ENCODE measurements at places on chromosomes 7 and 10.

DNA sequence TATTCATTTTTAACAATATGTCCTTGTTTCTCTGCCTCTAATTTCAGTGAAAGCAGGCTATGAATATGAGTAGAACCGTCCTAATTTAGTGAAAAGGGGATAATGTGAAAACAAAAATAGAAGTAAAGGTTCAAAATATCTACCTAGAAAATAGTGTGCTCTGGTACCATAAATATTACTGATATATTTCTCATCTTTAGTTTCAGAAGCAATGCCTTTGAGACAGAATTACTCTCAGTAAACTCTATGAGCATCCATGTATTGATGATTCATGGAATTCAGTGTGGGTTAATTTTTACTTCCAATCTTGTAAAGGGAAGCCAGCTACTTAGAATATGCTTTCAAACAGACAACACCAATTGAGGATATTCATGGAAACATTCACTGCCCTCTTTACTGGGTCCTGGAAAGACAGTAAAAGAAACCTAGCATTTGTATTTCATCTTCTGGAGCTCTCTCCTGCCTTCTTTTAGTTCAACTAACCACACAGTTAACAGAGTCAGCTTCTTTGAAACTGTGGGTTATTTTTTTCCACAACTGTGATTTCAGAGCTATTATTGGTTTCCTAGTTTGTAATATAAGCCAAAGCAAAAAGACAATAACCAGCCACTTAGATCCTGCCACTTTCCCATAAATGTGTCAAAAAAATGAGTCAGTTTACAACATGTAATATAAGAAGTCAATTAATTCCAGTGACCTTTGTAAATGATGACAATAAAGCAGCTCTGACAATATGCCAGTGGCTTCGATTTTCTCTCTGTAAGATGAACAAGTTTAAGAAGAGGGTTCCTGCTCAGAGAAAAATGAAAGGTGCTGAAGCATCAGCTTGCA lies 1.7 kb downstream of the LRRN3 start:
- DNase-seq: no peak

- no peak for DNase-seq
Measured at GRCh38 chr7:47335071-47335470, 246.8 kb downstream of the TNS3 start.

DNA sequence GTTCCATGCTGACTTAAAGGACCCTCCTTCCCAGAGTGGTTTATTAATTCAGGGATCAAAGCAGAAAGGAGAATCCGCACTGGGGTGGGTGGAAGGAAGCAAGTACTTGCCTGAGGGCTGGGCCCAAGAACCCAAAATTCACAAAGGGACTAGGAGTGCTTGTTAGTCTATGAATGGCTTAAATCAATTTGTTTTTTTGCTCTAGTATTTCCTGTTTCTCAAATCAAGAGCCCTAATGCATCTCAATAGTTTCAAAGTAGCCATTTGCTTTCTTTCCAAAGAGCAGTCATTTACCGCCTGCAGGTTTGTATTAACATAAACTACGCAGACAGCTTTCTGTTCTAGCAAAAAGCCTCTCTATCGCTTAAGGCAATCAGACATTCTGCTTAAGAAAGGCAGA lies 44.2 kb upstream of the SLC35G1 start:
- DNase-seq: no peak

DNA sequence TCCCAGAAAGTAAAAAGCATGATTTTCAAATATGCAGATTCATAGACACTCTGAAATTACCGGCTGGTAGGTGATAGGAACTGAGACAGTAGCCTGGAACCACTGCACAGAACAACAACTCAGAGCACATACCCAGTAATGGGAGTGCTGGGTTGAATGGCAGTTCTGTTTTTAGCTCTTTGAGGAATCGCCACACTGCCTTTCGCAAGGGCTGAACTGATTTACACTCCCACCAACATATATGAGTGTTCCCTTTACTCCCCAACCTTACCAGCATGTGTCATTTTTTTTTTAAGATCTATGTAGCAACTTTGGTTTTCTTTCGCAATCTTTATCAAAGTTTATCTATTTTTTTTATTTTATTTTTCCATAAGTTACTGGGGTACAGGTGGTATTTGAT lies 358.8 kb downstream of the CALN1 start:
- no peak for DNase-seq

GRCh38 chr10:75117995-75118394 lies 6.5 kb downstream of the SAMD8 start:
- DNase-seq: no peak

GRCh38 chr7:102427019-102427405 lies 6.4 kb upstream of the ORAI2 start:
- no peak for DNase-seq

DNA sequence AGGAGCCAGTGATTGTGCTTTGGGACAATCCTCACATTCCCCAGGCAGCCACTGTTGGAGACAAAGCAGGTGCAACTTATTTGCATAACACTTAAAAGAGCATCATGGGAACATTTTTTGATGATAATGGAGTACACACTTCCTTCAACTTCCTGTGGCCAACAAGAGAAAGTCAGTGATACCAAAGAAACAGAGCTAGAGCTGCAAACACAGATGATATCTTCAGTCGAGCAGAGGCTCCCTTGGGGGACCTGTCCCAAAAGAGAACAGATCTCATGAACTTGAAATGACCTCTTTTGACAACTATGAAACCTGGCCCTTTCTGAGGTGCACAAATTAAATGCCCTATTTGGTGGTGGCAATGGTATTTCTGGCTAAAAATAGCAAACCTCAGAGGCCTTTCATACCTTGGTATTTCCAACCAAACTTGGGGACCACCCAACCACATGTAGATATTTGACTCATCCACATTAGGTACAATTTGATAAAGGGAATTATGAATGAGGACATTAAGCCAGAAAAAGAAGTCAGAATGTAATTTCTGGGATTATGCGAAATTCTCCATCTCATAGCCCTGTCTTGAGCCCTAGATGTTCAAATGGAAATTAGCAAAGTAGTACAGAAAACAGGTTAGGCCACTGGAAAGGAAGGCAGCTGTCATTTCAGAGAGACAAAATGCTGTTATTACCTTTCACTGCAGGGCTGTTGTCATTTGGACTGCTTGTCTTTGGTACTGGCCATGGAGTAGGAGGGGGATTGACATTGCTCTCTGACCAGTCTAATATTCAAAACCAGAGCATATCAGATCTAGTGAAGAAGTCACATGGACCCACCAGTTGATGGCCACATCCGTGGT lies 146.2 kb downstream of the ICA1 start:
- no peak for DNase-seq
